Amniotic stem cell (primary cell): ENCODE measurements at places on chromosomes 16 and 17.

- DNase-seq, result no peak
These were observed 2.5 kb upstream of the CDYL2 start for GRCh38 chr16:80806927-80807340.

- no peak for DNase-seq
These were observed 166.5 kb downstream of the STX8 start for GRCh38 chr17:9408868-9409829.

DNA sequence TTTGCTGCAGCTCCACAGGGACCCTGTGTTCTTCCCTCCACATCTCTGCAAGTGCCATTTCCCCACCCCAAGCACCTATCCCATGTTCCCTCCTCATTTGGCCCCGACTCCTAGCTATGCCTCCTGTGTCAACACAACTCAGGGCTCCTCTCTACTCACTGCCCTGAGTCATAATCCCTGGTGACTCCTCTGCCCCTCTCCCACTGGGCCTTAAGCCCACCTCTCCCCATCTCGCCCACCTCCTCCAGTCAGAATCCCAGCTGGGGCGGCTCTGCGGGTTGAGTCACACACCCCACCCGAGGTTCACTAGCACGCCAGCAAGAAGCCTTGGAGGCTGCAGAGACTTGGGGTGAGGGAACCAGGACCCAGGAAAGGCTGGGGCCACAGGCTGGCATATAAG is 346.2 kb downstream of the FOXL1 start:
- peak; percentile 39 for DNase-seq

GRCh38 chr16:6864671-6865070 is 468.0 kb upstream of the RBFOX1 start:
- DNase-seq, result no peak

DNA sequence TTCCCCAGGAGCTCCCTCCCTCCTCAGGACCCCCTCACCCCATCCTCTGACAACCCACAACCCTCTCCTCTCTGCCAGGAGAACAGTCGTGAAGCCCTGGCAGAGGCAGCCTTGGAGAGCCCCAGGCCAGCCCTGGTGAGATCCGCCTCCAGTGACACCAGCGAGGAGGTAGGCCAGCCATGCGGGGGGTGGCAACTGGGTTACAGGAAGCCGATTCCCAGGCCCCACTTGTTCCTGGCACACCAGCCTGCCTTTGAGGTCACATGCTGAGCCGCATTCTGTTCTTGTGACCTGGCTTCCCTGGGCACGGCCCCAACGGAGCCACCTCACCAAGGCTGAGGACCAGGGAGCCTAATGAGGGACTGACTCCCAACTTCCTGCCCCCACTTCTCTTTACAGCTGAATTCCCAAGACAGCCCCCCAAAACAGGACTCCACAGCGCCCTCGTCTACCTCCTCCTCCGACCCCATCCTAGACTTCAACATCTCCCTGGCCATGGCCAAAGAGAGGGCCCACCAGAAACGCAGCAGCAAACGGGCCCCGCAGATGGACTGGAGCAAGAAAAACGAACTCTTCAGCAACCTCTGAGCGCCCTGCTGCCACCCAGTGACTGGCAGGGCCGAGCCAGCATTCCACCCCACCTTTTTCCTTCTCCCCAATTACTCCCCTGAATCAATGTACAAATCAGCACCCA is 7.9 kb downstream of the NAT9 start:
- no peak for DNase-seq

- DNase-seq, result no peak
These were observed 206.6 kb downstream of the CDH8 start for GRCh38 chr16:61829631-61830030.

- no peak for DNase-seq
These were observed 62.4 kb downstream of the NT5M start for GRCh38 chr17:17365476-17366110.

GRCh38 chr16:81879625-81880024 is 100.5 kb downstream of the PLCG2 start:
- no peak for DNase-seq
